ENCODE measurements at places on chromosomes 12 and 14.

GRCh38 chr12:46556819-46557524, 184.4 kb upstream of the SLC38A2 start:
- H3K36me3 ChIP-seq = peaks cover 27% of the 10 kb centered on the region
- peaks cover 33% of the 10 kb centered on the region for H3K4me1 ChIP-seq
- H3K4me3 ChIP-seq = no peak overlapping the region
- peak overlapping the region; percentile 28 for H3K27ac ChIP-seq
- H3K27me3 ChIP-seq = no peaks in the 10 kb centered on the region

DNA sequence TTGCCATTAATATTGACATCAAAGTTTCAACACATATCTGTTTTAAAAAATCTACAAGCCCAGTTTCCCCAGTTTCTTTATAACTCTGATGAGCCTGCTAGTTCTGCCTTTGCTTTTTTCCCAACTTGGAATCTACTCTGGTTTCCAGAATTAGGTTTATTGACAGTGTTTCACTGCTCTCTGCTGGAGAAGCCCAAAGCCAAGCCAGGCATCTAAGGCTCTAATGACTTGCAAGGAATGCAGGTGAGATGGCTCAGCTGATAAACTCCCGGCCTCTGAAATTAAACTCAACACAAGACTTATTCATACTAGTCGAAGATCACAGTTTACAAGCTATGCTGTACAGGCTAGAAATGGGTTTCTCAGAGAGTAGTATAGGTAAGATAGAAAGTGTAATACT, 54.3 kb downstream of the HMGA2 start:
- no peaks in the 10 kb centered on the region for H3K36me3 ChIP-seq
- no peaks in the 10 kb centered on the region for H3K4me1 ChIP-seq
- DNase-seq = no peak

GRCh38 chr14:64860039-64860438, 19.7 kb downstream of the SPTB start:
- peaks cover 26% of the 10 kb centered on the region for H3K27me3 ChIP-seq

DNA sequence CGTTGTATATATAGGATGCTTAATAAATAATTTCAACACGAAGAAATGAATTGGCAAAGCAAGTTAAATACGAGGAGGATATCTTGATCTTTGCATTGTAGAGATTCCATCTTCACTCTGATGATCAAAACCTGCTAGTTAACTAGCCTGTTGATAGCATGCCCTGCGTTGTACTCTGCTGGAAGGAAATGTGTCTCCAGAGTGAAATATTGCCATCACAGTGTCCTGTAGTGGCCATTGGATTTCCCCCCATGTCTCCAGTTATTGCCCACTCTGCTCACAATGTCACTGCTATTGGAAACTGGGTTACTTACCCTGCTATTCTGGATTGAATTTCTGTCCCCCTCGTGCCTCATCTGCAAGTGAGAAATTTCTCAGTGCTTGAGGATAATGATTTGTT, 109.6 kb downstream of the PLEKHA5 start:
- peaks cover 6% of the 10 kb centered on the region for H3K27me3 ChIP-seq
- H3K36me3 ChIP-seq = no peaks in the 10 kb centered on the region
- H3K4me3 ChIP-seq = no peak overlapping the region
- no peak for DNase-seq
- peaks cover 1% of the 10 kb centered on the region for H3K4me1 ChIP-seq

GRCh38 chr14:32202491-32202997, 525 bp downstream of the RNU6-8 start:
- peak overlapping the region; percentile 97 for H3K27ac ChIP-seq
- peaks cover 42% of the 10 kb centered on the region for H3K4me1 ChIP-seq
- DNase-seq = no peak

DNA sequence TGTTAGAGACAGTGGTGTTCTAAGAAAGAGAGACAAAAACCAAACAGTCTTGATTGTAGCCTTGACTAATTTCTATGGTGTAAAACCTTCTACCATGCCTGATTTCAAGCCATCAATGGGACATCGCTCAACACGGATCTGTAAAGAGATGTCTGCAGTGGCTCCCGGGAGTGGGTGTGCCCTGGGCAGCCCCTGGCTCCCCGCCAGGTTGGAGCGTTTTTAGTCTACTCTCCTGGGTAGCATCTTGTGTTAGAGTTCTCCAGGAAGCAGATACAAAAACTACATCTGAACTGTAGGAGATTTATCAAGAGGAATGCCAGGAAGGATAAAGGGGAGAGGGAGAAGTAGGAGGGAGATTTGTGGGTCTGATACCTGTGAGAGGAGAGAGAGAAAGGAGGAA, 1212.9 kb downstream of the BCL11B start:
- DNase-seq = no peak
- H3K36me3 ChIP-seq = no peaks in the 10 kb centered on the region
- H3K4me3 ChIP-seq = no peak overlapping the region

Measured in activated T-helper 2 cell treated with anti-CD3 and anti-CD28 coated beads, Interferon-gamma antibody, Interleukin-2, Interleukin-4, amounts not matched to agents 10 μg/mL and 5 μg/mL and 100 μg/mL, durations not matched to agents 14 hours and 24 hours and 36 hours (primary cell).